ENCODE measurements at places on chromosomes 4 and X.

DNA sequence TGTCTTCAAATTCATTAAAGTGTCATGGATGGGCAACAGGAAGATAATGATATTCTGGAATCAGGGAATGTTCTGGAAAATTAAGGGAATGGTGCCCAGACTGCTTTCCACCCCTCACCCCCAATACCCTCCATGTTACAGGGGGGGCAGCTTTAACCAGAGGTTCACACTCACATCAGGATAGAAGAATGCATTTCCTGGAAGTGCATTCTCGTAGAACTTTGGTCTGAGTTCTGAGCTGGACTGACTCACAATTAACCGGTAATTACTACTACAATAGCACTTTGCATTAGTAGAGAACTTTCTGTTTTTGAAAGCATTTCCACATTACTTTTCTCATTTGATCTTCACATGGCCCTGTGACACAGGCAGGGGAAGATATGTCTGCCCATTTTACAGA is 52.5 kb upstream of the SHISA3 start:
- no peak for DNase-seq

DNA sequence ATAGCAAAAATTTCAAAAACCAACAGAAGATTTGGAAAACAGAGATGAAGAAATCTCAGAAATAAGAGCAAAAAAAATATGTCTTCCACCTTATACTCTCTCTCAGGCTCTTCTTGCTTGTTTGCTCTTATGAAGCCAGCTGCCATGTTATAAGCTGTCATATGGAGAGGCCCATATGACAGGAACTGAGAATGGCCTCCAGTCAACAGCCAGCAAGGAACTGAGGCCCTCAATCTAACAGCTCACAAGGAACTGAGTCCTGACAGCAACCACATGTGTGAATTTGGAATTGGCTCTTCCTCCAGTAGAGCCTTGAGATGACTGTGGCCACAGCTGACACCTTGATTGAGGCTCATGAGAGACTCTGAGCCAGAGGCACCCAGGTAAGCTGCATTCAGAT is 51.3 kb upstream of the MAOA start:
- no peak for DNase-seq

- peak; percentile 58 for DNase-seq
Measured at GRCh38 chrX:131792356-131792749, 230.7 kb upstream of the STK26 start.

DNA sequence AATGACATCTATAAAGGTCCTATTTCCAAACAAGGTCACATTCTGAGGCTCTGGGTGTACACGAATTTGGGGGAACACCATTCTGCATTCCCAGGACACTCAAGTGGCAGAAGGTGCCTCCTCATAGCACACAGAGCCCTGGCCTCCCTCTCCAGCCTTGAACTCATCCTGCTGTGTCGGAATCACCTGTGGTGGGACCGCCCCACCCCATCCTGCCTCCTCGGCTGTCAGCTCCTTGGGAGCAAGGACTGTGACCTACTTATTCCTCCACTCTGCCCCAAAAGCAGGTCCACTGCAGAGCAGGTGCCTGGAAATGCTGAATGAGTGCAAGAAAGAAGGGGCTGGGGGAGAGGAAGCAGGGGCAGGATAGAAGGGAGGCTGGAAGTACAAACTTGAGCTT is 33.5 kb downstream of the HTRA3 start:
- no peak for DNase-seq

GRCh38 chr4:13627178-13627605 is 333 bp downstream of the BOD1L1 start:
- no peak for DNase-seq

DNA sequence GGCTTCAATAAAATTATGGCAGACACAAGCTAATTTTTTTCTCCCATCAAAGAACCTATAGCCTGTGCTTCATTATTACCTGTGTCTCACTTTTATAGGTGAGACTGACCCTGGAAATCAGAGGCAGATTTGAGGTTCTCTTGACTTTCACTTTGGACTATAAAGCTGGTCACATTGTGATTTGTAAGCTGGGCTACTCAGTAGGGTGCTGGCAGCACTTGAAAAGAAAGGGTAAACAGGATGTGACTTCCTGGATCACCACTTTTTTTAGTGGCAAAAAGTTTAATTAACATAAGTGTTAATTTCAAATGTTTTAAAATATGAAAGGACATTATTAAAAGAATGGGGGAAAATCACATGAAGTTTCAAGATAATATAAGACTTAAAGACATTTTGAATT is 50.6 kb upstream of the GATB start:
- DNase-seq, result no peak

- DNase-seq, result no peak
Measured at GRCh38 chrX:40877887-40878286, 142.5 kb upstream of the MED14 start.

- no peak for DNase-seq
Measured at GRCh38 chrX:138745196-138745595, 33.7 kb upstream of the FGF13 start.

DNA sequence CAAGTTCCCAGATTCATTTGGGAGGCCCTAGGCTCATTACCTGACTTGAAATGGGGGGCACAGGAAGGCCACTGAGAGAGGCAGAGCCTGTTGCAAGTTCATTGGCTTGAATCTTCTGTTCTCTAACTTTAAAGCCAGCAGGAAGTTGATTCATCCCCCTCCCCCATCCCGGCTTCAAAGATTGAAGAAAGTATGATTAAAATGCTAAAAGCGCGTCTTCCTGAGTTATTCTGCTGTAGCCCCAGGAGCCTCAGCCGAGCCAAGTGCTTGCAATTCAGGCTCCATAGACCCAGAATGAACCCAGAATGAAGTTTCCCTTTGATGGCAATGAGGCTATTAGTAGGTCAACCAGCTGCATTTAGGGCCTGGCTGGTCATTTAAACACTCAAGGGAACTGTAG is 14.7 kb downstream of the CHST7 start:
- no peak for DNase-seq

DNA sequence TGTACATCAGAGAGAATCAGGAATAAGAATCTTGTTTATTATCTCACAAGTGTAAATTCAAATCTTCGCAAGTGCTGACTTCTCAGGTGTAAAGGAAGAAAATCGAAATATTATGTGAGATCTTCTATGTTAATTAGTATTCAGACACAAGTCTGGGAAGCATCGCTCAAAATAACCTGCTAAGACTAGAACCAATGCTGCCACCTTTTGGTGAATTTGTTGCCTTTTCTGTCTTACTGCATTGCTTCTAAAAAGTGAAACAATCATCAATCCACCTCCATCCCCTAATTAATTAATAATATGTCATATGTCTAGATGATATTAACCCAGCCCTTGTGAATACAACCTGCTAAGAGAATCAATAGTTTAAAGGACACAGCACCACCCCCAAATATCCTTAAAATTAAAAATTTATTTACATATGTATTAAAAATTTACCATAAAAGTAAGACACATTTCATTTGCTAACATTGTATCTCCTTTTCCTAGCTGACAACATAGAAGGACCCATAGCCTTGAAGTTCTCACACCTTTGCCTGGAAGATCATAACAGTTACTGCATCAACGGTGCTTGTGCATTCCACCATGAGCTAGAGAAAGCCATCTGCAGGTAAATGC is 3.5 kb downstream of the EPGN start:
- DNase-seq, result no peak

DNA sequence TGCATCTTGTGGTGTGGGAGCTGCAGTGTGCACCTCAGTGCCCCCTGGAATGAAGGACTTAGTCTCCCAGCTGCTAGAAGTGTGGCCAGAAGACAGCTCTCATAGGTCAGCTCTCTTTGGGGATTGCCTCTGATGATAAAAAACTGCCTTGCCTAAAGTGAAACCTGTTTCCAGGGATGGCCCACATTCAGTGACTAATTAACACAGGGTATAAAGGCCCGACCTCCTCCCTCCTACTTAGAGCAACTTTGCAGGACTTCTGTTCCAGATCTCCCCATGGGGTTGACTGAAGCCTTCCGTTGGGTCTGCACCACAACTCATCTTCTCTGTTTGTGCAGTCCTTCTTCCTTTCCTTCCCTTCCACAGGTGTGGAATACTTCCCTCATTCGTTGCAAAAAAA is 53.2 kb downstream of the SPINK2 start:
- DNase-seq, result no peak

- DNase-seq, result peak; percentile 25
Measured at GRCh38 chrX:134431894-134432293, 28.1 kb upstream of the HPRT1 start.

GRCh38 chr4:80271801-80272200 is 5.3 kb downstream of the FGF5 start:
- no peak for DNase-seq

- DNase-seq, result no peak
Measured at GRCh38 chr4:121192480-121192879, 28.4 kb upstream of the TNIP3 start.

DNA sequence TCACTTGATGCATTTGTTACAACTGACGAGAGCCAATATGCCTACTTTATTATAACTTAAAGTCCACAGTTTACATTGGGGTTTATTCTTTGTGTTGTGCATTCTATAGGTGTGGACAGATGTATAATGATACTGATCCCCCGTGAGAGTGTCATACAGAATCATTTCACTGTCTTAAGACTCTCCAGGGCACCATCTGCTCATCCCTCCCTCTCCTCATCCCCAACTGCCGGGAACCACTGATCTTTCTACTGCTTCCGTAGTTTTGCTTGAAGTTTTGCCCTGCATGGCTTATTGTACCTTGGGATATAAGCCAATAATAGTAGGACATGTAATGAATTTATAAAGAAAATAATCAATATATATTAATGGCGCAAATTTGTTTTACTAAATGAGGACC is 137.8 kb upstream of the MSX1 start:
- no peak for DNase-seq

DNA sequence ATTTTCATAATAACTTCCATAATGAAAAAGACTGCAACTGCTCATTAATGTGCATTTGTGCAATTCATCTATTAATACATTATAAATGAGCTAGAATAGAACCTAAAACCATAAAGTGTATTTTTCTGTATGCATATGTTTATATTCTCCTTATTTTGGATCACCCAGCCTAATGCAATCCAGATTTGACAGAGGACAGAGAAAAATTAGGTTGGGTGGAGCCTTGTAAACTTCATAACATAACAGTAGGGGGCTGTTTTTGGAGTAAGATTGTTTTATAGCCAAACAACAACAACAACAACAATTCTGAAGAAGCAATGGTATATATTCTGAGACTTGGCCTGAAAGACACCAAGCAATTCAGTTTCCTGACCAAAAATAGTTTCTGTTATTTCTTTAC is 615.3 kb upstream of the SLIT2 start:
- no peak for DNase-seq

- no peak for DNase-seq
Measured at GRCh38 chrX:45007598-45007997, 134.6 kb downstream of the KDM6A start.

DNA sequence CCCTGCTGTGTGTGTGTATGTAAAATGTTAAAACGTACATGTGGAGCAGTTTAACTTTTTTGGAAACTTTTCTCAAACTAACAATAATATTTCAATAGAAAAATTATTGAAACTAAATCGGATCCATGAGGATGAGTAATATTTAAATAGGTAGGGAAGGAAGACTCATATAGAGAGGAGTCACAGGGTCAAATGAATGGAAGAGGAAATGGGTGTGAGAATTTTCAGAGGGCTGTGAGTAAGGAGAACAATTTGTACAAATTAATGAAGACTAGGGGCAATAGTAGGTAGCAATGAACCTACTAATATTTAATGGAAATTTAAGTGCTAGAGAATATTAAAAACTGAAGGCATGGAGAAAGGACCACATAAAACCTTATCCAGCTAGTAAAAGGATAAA is 290.7 kb upstream of the PCDH18 start:
- no peak for DNase-seq

DNA sequence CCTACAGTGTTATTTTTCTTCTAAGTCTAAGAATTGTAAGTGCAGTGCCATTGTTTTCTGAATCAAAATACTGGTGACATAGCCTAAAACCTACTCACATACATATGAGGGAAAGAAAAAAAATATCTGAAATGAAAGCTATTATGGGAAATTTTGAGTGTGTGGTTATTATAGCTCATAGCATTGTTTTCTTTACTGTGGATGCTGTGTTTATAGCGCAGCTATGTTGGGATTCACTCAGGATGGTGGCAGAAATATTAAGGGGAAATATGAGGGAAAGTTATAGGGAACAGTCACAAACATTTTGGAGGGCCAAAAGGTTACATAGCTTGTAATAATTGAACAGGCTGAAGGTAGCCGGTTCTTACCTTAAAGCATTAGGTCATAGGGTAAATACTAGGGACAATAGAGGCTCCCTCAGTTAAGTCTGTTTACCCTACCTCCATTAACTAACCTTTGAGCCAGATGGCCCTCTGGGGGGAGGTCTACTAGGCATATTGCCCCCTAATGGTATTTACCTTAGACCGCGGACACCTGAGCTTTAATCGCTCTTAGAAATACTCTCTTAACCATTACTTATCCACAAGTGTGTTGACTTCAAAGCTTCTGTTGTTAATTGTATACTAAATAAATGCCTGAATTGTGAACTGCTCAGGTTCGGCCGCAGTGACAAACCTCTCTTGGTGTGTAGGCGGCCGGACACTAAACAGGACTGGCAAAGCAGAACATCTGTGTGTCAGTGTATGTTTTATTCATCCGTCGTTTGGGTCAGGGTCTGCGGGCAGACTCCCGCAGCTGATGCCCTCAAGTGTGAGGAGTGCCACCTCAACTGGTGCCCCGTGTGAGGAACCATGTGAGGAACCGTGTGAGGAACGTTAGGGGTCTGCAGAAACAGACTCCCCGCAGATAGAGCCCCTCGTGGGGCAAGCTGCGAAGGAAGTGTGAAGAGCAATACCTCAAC is 21.3 kb upstream of the SULT1B1 start:
- no peak for DNase-seq

GRCh38 chr4:61200916-61201526 is 895 bp downstream of the ADGRL3 start:
- DNase-seq, result no peak

GRCh38 chr4:3810111-3810680 is 44.0 kb downstream of the ADRA2C start:
- DNase-seq, result no peak

DNA sequence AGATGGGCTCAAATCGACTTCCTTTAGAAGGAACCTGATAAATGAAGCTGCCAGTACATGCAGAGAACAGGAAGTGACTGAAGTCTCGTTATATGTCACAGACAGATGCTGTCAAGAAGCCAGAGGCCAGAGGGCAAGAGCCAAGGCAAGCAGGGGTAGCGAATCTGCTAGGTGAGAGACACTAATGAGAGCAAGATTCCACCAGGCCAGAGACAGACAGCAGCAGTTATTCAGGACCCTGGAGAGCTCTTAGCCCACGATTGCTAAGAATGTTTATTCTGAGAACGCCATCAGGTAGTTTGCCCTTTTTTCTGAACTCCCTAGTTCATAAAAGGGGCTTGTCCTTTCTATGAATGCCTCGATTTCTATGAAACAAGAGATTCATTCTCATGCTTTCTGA is 73.7 kb downstream of the BEND2 start:
- peak; percentile 5 for DNase-seq

DNA sequence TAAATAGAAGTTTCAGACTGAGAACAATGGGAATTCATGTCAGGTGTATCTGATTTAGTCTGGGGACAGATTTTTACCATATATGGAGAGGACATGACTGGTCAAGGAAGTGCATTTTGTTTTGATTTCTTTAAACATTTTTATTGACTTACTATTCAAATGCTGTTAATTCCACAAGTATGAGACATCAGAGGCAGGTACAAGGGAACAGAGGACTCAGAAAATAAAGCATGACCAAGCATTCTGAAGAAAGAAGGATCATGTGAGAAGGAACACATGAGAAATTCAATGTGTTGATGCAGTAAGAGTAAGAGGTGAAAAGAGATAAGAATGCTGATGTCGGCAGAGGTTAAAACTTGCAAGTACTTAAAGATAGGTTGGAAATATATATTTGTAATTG is 1452.6 kb downstream of the PCDH7 start:
- peak; percentile 57 for DNase-seq
